ENCODE measurements at places on chromosomes 16 and 17.

DNA sequence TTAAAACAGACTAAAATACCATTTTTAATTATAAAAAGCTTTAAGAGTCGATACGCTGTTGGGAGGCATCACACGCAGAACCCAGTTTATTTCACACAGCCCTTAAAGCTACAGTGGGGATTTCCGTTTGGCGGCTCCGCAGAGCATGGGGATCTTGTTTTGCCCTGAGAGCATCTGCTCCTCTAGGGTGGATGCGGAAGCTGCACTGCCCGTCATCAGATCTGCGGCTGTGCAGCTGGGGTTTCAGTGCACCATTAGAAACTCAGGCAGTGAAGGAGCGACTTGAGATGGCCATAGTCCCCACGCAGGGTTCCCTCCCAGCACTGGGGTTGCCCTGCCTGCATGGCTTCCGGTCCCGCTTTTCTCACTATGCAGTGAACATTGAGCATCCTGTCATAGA, 62.2 kb upstream of the CHMP6 start:
- no peak for DNase-seq

GRCh38 chr16:24769806-24770205, 40.4 kb downstream of the TNRC6A start:
- no peak for DNase-seq

DNA sequence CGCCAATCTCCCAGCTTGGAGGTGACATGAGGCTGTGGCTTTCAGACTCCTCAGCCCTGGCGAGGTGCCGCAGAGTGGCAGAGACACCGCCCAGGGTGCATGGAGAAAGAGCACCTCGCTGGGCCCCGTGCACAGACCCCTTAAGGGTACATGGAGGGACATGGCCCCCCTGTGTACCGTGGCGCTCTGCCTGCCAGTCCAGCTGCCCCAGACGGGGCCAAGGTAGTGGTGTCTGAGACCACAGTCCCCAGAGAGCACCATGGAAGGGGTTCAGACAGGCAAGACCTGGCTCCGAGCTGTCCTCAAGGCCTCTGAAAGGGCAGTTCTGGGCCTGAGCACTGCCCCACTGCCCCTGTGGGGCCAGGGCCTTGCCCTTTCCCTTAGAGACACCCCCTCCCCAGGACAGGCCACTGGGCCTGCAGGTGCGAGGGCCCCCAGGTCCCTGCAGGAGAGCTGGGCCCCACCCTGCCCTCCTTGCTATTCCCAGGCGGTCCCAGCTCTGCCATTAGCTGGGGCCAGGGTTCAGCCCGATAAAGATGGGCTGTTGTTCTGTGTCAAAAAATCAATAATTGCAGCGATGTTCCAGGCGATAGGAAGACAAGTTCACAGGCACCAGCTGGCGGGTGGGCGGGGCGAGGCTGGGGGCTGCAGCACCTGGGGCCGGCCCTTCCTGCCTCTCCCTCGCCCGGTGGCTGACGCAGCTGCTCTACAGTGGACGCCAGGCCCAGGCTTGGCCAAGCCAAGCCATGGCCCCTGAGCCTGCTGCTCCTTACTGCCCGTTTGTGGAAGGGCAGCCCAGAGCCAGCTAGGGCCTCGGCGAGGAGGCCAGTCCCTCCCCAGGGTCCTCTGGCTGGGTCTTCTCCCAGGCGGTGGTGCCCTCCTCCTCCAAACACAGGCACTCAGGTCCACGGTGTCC, 51.7 kb downstream of the ZFPM1 start:
- no peak for DNase-seq

DNA sequence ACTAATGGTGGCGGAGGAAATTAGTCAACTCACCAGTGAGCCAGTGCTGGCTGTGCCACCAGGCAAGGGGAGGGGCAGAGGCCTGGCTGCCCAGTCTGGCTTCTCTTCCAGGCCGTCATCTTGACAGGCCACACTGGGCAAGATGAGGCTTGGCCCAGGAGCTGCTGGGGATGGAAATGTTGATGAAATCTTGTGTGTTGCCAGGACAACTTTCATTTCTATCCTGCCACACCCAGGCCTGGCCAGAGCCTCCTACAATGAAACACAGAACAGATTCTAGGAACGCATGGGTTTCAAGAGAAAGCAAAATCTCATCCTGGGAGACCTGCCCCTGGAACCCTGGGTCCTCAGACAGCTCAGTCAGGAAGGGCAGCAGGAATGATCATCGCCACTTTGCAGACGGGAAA, 9.3 kb downstream of the HEXIM2 start:
- no peak for DNase-seq

GRCh38 chr16:52114379-52114778, 432.6 kb downstream of the TOX3 start:
- DNase-seq, result no peak

- DNase-seq, result no peak
These were observed 4.8 kb upstream of the LPO start for GRCh38 chr17:58233543-58233942.

DNA sequence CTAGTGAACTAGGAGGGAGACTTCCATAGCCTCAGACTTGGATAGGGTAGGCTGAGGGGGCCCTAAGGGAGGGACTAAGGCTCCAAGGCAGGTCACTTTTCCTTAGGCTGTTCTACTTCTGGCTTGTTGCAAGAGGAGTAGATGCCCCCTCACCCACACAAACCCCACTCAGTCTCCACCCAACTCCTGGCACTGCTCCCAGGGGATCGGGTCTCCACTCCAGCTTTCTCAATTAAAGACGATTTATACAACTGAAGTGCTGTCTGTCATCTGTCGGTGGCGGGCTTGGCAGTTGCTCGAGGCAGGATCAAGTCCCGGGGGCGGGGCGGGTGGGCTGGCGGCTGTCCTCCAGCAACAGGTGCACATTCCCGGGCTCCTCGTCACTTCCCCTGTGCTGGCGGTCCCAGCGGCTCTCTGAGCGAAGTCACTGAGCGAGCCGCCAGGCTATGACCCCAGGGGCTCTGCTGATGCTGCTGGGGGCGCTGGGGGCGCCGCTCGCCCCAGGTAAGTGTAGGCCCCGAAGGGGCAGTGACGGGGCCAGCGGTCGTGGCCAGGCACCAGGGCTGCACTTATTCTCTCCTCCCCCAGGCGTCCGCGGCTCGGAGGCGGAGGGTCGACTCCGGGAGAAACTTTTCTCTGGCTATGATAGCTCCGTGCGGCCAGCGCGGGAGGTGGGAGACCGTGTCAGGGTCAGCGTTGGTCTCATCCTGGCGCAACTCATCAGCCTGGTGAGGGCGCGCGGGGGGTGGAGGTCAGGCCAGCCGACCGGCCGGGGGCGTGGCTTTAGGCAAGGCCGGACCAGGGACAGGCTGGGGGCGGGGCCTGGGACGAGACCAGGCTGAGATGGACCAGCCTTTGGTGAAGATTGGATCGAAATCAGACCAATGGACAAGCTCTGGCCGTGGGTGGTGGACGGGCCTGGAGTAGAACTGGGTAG, at the start of gene CHRNB1:
Gene CHRNB1, plus strand, starts transcription at position 380 of the 937 bp plus-strand sequence. Its CDS starts 67 bp downstream, at position 447.
- DNase-seq, result peak; percentile 39

- DNase-seq, result no peak
These were observed 306.7 kb downstream of the CNTNAP4 start for GRCh38 chr16:76583945-76584344.

DNA sequence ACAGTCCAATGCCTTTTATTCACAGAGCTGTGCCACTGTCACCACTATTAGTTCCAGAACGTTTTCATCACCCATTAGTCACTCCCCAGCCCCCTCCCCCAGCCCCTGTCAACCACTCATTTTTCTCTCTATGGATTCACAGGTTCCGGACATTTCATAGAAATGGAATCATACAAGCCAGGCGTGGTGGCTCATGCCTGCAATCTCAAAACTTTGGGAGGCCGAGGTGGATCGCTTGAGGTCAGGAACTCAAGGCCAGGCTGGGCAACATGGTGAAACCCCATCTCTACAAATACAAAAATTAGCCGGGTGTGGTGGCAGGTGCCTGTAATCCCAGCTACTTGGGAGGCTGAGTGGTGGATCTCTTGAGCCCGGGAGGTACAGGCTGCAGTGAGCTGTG, 759 bp upstream of the PAM16 start:
- DNase-seq, result no peak

GRCh38 chr16:85309656-85310587, 197.7 kb upstream of the CIBAR2 start:
- DNase-seq, result peak; percentile 54

GRCh38 chr16:86662195-86662594, 83.8 kb downstream of the FOXL1 start:
- no peak for DNase-seq

GRCh38 chr16:82963653-82964052, 336.9 kb downstream of the CDH13 start:
- no peak for DNase-seq

GRCh38 chr17:73286863-73287296, 24.9 kb downstream of the CDC42EP4 start:
- DNase-seq, result no peak

GRCh38 chr17:78419970-78420815, 41.7 kb downstream of the PGS1 start:
- no peak for DNase-seq

DNA sequence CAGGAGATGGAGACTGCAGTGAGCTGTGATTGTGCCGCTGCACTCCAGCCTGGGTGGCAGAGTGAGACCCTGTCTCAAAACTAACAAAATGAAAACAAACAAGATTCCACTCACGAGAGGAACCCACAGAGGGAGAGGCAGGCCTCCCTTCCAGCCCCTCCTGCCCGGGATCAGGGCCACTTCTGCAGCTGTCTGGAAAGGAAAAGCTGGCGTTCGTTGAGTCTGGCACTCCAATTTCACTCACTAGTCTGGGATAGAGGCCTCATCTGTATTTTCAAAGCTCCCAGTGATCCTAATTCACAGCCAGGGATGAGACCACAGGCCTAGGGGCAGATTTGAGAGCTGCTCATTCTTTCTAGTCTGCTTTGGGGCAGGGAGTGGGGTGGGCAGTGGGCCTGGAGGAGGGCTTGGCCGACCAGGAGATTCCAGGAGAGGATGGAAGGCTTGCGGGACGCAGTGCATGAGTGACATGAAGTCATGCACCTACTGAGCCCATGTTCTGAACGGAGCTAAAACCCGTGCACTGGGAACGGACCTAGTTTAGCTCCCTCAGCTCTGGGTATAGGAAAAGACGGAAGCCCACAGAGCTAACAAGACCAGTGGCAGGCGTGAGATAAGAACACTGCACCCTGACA, 54.0 kb downstream of the COTL1 start:
- no peak for DNase-seq

DNA sequence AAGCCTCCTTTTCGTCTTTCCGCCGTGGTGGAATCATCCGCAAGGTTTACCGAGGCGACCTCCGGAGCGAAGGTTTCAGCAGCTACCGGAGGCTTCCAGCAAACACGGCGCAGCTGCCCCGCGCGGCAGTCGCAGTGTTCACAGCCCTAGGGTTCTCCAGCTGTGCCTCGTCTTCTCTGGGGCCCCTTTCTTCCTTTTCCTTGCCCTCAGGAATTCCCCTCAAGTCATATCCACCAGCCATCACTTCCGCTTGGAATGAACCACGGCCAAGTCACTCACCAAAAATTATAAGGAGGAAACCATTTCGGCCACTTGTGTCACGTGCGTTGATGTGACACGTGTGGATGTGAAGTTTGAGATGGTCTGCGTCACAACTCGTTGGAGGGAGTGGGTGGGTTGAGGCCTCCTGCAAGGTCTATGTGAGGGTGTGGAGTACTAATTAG, 636 bp upstream of the ERN1 start:
- no peak for DNase-seq

Measured in activated naive CD4-positive, alpha-beta T cell treated with anti-CD3 and anti-CD28 coated beads, Interleukin-2, amount 10 ng/mL, durations not matched to agents 7 days and 5 days (primary cell).